ENCODE measurements at places on chromosomes 16 and 17.
A peak's percentile ranks its signal among the peaks of the same experiment; 100 is the strongest.

DNA sequence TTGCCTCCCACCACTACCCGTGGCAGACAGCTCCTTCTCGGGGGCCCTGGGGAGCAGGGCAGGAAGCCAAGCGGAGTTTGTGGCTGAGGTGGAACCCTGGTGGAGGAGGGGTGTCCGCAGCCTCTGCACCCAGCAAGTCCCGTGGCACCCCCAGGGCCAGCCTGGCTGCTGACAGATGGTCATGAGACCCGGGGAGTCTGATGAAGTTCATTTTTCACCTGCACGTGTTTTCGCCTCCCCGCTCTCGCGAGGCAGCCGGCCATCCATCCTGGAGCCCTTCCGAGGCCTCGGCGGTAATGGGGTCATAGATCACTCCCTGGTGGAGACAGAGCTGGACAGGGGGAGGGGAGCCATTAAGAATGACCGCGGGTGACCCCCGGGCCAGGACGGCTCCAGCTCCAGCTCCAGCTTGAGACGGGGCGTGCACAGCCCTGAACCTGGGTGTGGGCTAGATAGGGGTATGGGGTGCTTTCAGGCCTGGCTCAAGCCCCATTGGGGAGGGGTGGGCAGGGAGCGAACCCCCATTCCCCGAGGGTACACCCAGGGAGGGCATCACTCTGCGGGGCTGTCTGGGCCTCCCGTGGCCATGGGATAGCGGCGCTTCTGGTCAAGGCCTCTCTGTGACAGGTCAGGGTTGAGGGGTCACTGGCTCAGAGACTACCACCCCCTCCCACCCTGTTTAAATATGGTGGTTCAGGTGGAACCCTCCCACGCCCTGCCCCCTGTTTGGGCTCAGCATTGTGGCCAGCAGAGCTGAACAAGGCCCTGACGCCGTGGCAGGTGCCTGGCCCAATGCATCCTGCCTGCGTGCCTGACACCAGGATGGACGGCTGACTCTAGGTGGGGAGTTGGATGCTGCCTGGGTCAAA, 227.4 kb upstream of the GSE1 start:
- DNase-seq = no peak

- DNase-seq = no peak
Observed at GRCh38 chr16:963913-964312, 6.9 kb downstream of the LMF1 start.

- DNase-seq = no peak
Observed at GRCh38 chr16:71855937-71856662, 10.3 kb downstream of the ATXN1L start.

GRCh38 chr17:60065867-60066266, 12.9 kb downstream of the HEATR6 start:
- no peak for DNase-seq

GRCh38 chr16:49605536-49606254, 232.1 kb downstream of the C16orf78 start:
- DNase-seq = no peak

- DNase-seq = peak; percentile 7
Observed at GRCh38 chr16:74950511-74950910, 34.4 kb downstream of the WDR59 start.

GRCh38 chr16:69176033-69176800, 10.7 kb upstream of the SNTB2 start:
- no peak for DNase-seq

- peak; percentile 53 for DNase-seq
Observed at GRCh38 chr17:80991645-80992076, at the start of gene CHMP6. Gene CHMP6, plus strand, starts transcription at chr17:80991841. Its CDS starts 78 bp downstream, at chr17:80991919.

DNA sequence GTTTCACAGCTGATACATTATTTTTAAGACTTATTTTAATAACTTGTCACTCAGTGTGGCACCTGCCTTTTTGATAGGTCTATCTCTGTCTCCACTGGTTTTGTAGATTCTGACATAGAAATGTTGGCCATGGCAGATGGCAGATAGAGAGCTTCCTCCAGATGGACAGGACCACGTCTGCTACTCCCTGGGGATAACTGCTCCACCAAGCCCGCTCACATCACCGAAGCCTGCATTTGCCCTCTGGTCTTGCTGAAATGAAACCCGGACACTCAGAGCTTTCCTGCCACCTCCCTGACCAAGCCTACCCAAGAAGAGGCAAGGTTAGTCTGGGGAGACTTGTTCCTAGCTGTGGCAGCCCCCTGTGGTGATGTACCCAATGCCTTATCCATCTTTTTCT, 16.4 kb upstream of the HAP1 start:
- DNase-seq = no peak

- no peak for DNase-seq
Observed at GRCh38 chr17:58330997-58331814, 2.6 kb upstream of the TSPOAP1 start.

DNA sequence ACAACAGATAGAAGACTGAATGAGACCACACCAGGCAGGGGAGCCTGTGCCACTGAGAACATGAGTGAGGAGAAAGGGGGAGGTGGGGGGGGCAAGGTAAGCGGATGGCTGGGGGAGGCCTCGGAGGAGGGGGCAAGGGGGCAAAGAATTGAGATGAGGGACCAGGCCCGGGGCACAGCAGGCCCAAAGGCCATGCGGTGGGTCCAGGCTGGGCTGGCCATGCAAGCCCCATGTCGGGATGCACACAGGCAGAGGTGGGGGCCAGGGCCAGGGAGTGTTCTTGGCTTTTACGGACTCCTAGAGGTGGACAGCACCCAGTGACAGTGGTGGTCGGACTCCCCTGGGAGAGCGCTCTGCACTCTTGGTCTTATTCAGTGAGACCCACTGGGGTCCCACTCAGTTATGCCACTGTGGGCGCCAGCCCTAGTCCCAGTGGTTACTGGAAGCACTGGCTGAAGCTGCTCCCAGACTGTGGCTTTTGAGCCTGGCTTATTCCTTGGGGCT, 4.8 kb upstream of the MTHFSD start:
- no peak for DNase-seq

DNA sequence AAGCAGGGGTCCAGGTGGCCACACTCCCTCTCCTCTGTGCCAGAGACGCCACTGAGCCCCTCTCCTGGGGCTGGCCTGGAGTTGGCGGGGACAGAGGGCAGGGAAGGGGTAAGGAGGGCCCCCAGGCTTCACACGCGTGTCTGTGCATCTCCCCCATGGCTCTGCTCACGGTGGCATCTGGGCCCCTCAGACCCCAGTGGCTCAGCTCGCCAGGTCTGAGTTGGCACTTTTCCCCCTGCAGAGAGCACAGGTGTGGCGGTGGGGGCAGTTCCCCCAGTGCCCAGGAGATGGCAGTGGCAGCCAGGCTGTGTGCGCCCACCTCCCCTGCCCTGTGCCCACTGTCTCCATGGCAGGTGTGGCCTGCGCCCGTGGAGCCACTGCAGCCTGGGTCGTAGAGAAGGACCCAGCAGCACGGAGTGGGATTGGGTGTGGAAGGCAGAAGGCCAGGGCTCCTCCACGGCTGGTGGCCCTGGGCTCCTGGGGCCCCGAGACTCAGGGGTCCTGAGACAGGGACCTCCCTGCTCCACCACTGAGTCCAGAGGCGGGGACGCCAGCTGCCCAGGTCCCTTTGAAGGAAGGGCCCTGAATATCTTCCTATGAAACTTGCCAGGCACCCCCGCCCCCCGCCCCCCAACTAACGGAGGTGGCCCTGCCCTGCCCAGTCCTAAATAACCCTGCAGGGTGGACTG, 4.3 kb upstream of the APRT start:
- DNase-seq = no peak

DNA sequence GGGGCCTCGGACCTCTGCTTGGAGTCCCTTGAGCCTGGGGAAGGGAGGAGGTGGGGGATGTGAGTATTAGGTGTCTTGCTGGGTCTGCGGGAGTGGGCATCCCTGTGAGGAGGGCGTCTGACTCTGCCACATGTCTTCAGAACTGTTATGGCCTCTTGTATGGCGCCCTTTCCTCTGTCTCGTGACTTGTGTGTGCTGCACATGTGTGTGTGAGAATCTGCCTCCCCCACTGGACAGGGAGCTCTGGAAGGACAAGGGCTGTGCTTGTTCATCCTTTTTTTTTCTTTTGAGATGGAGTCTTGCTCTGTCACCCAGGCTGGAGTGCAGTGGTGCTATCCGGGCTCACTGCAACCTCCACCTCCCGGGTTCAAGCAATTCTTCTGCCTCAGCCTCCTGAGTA, 33.4 kb downstream of the ARHGAP23 start:
- no peak for DNase-seq

- no peak for DNase-seq
Observed at GRCh38 chr17:81387100-81388090, 7.9 kb upstream of the BAHCC1 start.

DNA sequence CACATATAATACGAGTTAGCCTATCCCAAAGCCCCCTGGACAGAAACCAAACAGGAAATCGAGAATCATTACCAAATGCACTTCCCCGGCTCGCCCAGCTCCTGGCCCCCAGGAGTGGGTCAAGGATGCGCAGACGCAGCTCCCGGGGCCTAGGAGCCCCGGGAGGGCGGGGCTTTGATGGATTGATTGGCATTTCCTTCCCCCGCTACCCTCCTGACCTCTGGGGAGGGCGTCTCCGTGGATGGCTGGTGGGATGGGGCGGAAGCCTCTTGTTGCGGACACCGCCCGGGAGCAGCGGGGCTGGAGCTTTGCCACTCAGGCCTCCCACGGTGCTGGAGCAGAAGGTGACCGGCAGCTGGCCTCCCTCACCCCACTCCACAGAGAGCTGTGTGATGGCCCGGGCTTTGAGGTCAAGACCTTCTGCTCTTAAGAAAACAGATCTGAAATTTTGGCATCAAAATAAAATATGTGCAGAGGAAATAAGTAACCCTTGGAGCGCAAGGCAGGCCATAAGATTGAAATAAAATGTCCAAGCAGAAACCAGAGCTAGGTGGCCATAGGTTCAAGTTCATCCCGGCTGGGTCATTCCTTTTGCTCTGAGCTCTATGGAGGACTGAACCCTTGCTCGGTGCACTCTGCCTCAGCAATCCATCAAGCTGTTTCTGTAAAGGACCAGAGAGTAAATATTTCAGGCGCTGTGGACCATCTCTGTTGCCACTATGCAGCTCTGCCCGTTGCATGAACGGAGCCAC, 262.3 kb downstream of the SOX9 start:
- DNase-seq = no peak

GRCh38 chr16:86505185-86505898, 5.0 kb upstream of the FOXF1 start:
- no peak for DNase-seq

DNA sequence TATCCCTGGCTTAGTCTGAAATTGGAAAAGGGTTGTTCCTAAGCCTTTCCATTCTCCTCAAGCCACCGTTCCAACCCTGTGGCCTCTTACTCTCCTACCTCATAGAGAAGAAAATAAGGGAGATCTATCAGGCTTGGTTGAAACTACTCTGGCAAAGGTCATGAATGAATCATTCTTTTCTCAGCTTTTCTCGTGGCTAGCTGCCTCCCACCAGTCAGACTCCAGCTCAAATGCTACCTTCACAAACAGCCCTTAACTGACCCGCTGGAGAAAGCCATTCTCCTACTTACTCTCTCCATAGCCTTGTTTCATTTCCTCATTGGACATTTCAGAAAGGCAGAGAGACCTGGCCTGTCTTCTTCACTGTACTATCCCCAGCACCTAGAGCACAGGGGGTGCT, 8.9 kb downstream of the MYH10 start:
- DNase-seq = no peak

- DNase-seq = no peak
Observed at GRCh38 chr17:77409282-77410161, 268.8 kb downstream of the SEC14L1 start.

GRCh38 chr17:7346761-7347614, 5.0 kb upstream of the KCTD11 start:
- DNase-seq = no peak

GRCh38 chr17:78951967-78952551, 26.9 kb upstream of the TIMP2 start:
- DNase-seq = no peak

GRCh38 chr17:49971848-49972485, 3.0 kb downstream of the DLX4 start:
- no peak for DNase-seq

GRCh38 chr17:67326440-67326839, 39.9 kb downstream of the PSMD12 start:
- DNase-seq = no peak

DNA sequence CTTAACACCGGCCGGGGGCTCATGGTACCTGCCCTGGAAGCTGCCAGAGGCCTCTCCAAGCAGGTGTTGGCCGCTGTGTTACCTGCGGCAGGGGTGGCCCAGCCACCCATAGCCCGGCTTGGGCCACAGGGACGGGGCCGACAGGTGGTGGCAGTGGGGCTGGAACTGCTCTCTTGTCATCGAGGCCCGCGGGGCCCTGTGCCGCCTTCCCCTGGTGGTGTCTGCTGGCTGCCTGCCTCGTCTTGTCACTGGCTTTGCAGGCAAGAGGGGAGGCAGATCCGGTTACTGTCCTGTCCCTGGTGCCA, 27.1 kb downstream of the GSE1 start:
- DNase-seq = no peak

GRCh38 chr16:2285731-2286191, 17.8 kb upstream of the RNPS1 start:
- DNase-seq = no peak

GRCh38 chr16:48946686-48947370, 334.8 kb downstream of the CBLN1 start:
- no peak for DNase-seq

DNA sequence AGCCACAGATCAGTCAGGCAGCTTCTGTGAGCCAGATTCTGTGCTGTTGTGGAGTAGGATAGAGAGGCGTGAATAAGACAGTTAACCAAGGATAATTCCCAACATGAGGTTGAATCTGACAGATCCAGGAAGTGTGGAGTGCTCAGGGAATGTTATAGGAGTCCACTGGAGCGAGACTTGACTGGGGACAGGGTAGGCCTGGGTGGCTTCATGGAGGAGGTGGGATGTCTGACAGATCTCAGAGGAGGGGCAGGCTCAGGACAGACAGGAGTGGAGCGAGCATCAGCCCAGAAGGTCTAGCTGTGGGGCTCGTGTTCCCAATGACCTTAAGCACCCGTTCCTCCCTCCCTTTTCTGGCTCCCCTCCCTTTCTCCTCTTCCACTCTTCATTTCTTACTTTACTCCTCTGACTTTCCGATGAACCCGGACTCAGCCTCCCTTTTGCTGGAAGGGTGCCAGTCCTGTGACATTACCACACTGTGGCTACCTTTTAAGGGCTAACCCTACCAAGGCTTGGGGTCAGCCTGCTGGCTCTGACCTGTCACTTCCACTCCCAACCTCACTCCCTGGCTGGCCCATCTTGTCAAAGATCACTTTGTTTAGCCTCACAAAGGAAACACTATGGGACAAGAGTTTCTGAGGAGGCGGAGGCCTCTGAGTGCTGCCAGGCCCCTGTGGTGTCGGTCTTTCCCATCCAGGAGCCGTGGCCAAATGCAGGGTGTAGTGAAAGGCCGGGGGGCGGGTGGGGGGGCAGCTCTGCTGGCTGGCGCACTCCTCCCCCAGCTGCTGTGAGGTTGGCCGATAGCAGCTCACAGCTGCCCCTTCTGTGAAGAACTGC, 28.5 kb upstream of the EFCAB13 start:
- DNase-seq = no peak

Data from left renal cortex interstitium (tissue), 4 donors.